ENCODE measurements at places on chromosomes 4 and X.

- no peak for DNase-seq
These were observed 50.1 kb downstream of the RASGEF1B start for GRCh38 chr4:81421346-81422218.

GRCh38 chrX:153690466-153690865 lies 2.7 kb downstream of the SLC6A8 start:
- DNase-seq: no peak

DNA sequence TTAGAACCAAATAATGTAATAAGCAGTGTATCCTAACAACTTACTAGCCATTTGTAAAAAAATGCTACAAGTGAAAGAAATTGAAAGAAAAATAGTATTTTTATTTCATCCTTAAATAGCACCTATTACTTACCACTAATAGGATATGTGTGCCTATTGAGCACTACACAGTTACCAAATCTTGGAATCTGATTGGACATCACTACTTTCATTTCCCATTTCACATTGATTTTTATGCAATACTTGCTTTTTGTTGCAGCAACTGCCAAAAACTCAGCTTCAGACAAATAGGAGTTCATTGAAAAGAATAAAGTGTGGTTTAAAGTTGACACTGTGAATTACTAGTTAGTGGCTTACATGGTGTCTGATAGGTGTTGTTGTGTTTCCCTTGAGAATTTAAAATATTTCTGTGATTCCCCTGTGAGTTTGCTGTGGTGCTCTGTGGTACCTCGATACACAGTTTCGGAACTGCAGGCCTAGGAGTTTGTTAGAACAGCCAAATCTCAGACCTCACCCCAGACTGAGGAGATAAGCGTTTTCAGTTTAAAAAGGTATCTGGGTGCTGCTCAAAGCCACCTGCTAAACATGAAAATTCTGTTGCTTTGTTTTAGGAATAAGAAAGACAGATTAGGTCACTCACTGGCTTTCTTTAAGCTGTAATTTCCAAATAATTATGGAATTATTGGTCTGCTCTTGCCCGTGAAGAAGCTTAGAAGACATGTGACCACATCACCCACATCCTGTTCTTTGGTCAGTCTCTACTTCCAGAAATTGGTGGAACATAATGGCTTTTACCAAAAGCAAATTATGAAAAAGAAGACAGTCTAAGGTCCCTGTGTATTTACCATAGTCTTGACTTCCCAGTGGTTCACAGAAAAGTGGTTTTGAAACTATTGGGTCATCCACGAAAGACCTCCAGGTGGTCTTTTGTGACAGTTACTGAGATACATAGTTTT lies 97.8 kb downstream of the SYTL5 start:
- peak; percentile 3 for DNase-seq

DNA sequence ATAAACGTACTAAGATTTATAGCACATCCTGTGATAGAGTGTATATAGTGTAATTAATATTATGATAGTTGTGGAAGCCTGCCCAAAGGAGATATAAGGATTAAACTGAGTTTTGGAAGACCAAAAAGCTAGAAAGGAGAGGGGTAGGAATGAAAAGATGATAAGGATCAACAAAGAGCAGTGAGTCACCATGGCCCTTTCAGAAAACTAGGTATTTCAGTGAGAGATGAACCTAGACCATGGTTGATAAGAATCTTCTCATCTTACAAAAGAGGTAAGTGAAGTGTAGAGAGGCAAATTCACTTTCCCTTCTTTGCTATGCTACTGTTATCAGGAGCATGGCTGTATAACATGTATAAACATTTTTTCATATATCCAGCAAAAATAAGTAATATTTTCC lies 133.8 kb upstream of the PLAC1 start:
- no peak for DNase-seq

- no peak for DNase-seq
These were observed 423.1 kb downstream of the ADAM29 start for GRCh38 chr4:175341203-175341755.

DNA sequence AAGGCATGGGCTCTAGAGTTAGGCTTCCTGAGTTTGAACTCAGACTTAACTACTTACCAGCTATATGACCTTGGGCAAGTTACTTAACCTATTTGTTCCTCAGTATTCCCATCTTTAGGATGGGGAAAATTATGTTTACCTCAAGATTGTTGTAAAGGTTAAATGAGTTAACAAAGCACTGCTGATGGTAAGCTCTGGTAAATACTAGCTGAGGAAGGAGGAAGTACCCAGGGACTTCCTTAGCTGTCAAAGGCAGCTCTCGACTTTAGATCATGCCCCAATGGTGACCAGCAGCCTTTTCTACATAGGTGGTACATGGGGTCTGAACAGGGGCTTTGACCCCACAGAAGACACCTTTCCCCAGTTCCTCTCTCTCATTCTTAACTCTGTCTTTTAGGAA lies 20.1 kb downstream of the ATP7A start:
- DNase-seq: no peak

- DNase-seq: no peak
These were observed 224.3 kb downstream of the DCLK2 start for GRCh38 chr4:150302553-150302952.

- DNase-seq: no peak
These were observed 809.6 kb downstream of the PDHA2 start for GRCh38 chr4:96649536-96649935.

DNA sequence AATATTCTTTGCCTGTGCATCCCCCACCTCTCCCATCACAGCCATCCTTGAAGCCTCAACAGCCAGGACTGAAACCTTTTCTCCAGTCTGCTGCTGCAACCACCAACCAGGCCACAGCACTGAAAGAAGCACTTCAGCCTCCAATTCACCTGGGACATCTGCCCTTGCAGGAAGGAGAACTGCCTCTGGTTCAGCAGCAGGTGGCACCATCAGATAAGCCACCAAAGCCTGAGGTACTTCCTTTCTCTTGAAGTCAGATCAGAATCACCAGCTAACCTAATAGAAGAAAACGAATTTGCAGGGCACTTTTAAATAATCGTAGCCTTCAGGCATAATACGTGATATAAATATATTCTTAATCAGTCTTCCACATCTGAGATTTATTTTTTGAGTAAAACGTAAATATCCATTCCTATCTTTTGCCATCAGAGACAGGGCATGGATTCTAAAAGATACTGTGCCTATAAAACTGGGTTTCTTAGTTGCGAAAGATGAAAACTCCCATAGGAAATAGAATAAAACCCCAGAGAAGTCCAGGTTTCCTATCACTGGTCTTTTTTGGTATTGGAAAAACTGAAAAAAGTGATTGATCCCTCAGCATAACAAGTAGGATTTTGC lies 9.5 kb downstream of the AMBN start:
- DNase-seq: peak; percentile 53

GRCh38 chr4:2842687-2843262 lies 869 bp upstream of the ADD1 start:
- DNase-seq: no peak

DNA sequence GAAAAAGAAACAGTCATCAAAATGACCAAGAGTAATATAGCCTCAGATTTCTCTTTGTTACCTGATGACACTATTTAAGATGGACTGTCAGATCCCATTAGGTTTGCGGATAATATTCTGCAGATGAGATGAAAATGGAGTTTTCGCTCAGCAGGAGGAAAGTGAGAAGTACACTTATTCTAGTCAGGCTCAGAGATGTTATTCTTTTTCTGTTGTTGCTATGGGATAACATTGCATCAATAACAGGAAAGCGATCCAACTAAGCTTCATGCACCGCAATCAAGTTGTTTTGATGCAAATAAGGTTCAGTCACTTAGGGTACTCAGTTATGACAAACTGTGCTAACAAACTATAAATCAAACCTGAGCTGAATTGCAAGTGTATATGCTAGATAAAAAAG lies 415.0 kb downstream of the CCSER1 start:
- DNase-seq: no peak

DNA sequence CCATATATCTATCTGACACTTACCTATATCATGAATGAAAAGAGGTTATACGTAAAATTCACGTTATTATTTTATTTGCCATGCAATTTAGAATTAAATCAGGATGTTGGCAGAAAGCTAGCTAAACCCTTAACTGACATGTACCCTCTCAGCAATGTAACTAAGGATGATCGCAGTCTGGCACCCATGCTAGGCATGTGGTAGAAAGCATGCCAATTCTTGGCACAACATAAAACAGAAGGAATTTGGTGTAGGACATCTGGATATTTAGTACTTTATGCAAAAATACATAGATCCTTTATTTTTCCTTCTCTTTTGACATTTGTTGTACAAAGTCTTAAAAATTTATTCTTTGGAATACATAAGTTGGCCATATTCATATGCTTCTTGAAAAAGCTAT lies 436.8 kb upstream of the FAT1 start:
- no peak for DNase-seq

DNA sequence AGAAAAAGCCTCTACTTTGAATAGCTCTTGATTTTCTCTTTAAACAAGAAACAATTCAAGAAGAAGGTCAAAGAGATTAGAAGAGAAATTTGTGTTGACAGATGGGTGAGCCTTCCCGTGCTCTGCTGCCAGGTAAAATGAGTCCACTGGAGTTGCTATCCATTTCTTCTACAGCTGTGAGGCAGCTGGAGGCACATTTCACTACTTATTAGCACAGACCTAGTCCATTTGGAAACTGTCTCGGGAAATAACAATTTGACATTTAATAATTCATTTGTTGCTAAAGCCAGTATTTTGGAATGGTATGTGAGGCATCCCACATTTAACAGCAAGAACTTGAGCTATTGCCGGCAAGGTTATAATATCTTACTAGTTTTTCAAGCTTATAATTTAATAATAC lies 396.8 kb upstream of the GRIA3 start:
- DNase-seq: no peak

- peak; percentile 3 for DNase-seq
These were observed 1.2 kb downstream of the WDR44 start for GRCh38 chrX:118347131-118347530.

GRCh38 chrX:6163721-6164120 lies 64.9 kb downstream of the NLGN4X start:
- no peak for DNase-seq

DNA sequence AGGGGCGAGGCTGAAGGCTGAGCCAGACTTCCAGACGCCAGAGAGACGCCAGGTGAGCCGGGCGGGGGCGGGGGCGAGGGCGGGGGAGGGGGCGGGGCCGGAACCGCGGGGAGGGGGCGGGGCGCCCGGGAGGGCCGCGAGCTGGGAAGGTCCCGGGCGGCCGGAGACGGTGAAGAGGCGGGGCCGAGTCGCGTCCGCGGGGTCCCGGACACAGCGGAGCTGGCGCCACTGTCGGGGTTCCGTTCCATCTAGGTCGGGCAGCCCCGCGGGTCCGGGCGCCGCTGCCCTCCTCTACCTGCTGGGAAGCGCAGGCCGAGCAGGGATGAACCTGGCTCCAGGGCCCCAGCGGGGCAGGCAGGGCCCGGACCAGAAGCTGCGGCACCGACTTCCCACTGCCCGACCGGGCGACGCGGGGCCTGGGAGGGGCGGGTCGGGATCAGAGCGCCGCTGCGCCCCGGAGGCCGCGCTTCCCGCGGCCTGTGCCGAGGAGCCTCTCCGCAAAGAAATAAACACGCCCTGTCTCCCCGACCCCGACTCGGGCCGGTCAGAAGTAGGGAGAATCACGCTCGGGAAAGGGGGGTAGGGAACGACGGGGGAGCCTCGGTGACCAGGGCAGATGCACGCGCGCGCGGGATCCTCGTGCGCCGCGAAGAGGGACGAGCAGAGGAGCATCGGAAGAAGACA lies 10.6 kb downstream of the HMX1 start:
- DNase-seq: no peak

GRCh38 chrX:52870046-52870445 lies 2.2 kb upstream of the XAGE3 start:
- DNase-seq: no peak

DNA sequence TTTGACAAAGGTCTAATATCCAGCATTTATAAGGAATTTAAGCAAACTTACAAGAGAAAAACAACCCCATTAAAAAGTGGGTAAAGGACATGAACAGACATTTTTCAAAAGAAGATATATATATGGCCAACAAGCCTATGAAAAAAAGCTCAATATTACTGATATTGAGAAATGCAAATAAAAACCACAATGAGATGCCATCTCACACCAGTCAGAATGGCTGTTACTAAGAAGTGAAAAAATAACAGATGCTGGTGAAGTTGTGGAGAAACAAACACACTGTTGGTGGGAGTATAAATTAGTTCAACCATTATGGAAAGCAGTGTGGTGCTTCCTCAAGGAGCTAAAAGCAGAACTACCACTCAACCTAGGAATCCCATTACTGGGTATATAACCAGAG lies 91.6 kb upstream of the EFHC2 start:
- no peak for DNase-seq

DNA sequence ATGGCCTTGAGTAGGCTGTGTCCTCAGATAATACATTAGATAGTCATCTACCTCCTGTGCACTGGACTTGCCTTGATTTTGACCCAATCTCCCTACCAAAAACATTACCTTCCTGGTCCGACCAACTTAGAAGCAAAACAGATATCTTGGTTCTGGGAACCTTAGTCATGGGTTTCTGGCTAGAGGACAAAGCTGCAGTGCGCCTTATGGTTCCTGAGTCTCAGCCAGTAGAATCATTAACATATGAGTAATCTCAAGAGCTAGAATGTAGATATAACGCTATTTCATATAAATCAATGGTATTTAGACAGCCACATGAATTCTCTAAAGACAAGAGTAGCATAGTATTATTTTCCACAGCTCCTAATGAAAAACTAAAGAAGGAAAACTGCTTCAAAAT lies 83.1 kb downstream of the GRIA3 start:
- no peak for DNase-seq

DNA sequence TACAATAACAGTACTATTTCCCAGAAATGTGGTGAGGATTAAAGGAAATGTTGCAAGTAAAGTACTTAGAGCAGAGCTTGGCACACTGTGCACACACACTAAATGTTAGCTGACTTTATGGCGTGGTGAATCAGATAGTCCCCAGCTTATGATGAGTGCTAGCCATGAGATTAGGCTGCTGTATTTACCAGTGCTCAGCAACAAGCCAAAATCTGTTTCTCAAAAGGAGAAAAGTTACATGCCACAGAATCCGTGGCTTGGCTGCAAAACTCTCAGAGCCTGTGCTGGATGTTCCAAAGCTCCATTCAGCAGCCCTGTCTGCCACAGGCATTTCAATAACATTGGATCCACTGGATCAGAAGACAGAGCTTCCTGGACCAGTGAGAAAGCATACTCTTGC lies 12.8 kb upstream of the STBD1 start:
- no peak for DNase-seq

DNA sequence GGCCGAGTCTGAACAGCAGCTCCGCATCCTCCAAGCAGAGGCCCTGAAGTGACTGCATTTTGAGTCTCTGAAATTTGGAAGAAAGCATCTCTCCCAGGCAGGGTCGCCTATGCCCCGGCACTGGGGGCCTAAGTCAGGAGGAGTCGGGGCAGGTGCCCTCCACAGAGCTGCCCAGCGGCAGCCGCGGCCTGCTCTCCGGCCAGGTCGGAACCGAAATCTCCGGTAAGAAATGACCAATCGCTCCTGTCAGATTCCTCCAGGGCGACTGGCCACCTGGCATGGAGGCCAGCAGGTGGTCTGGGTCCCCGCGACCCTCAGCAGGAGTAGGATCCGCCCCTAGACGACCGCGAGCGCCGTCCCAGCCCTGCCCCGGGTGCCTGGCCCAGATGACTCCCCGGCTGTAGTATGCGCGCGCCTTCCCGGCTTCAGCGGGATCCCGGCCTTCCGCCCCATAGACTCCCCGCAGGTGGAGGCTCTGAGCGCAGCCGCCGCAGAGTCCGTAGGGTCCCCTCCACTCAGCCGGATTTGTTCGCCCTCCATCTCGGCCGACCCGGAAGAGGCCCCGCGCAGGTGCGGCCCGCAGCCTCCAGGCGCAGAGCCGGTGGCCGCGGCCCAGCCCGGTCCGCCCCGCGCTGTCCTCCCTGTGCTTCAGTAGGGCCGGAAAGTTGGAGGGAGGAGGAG lies 1.5 kb downstream of the NKX1-1 start:
- no peak for DNase-seq

All from central memory CD4-positive, alpha-beta T cell (primary cell).